Progenitor cell of endocrine pancreas (in vitro differentiated cells): ENCODE measurements at places on chromosomes 3 and 15.

- no peak for DNase-seq
Observed at GRCh38 chr3:183497313-183497712, 58.2 kb downstream of the KLHL6 start.

- no peak for DNase-seq
Observed at GRCh38 chr3:3276630-3277029, 97.1 kb upstream of the CRBN start.

DNA sequence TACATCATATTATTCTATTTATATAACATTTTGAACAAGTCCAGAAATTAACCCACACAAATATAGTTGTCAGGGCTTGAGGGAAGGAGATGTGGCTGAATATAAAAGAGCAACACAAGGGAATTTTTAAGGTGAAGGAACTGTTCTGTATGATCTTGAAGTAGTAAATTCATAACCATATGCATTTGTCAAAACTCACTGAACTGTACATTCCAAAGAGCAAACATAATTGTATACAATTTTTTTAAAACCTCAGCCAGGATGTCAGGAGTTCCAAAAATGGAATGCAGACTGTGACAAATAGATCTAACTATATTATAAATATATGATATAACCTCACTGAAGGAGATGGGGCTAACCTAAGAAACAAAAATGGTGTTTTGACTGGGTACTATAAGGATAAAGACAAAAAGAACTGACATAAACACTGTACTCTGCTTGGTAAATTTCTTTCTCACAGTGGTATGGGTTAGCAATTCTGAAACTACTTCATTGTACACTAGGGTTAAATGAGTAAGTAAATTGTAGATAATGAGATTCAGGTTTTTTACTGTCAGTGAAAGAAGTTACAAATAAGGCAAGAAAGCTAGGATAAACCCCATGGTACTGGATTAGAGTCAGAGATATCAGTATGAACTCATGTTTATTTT is 14.4 kb downstream of the GOLGB1 start:
- no peak for DNase-seq

DNA sequence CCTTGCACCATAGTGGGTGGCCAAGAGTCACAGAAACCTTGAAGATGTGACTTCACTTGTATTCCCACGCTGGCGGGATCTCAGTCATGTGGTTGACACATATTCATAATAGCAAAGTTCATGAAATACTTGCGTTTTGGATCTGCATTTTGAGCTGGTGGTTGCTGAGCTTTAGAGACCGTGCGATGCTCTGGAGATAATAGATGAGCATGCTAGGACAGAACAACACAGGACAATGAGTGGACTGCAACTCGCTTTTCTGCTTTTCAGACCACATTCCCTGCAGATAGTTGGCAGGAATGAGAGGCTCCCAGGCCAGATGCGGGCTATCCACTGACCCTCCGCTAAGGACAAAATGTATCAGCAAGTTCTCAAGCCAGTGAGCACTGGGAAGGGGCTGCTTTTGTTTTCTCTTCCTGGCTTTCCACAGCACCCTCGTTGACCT is 13.8 kb upstream of the STARD5 start:
- DNase-seq: no peak

GRCh38 chr3:17398959-17399551 is 343.4 kb downstream of the TBC1D5 start:
- DNase-seq: no peak

DNA sequence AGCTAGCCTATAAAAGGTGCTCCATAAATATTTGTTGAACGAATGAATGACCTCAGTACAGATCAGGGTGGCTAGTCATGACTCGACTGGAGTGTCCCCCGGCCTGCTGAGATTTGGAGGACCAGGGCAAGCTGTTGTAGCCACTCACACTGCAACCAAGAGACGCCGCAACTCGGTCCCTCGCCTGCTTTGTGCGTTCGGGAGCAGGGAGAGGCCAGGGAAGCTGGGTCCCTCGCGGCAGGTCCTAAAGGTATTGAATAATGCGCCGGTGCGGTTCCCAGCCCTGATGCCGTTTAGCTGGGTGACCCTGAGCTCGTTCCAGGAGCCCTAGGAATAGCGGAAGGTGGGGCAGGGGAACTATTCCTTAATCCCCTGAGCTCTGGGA is 1.8 kb downstream of the IGDCC4 start:
- DNase-seq: no peak

- DNase-seq: no peak
Observed at GRCh38 chr3:176554791-176555654, 642.3 kb downstream of the TBL1XR1 start.

DNA sequence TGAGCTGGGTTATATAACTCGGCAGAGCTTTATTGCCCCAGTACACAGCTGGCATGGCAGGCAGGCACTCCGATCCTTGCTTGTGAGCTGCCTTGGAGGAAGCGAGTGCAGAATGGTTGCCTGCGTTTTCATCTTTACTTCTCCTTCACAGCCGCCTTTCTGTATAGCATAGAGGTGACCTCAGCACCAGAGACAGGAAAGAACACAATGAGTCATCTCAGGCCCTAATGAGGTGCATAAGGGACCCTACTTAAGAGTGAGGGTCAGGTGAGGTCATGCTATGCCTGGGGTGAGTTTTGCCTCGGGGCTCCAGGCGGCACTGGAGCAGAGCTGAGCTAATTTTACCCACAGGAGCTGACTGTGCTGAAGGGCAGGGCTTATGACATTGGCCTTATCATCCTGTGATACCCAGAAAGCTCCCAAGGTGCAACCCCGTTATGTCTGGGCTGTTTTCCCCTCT is 43.5 kb downstream of the LPP start:
- DNase-seq: no peak

DNA sequence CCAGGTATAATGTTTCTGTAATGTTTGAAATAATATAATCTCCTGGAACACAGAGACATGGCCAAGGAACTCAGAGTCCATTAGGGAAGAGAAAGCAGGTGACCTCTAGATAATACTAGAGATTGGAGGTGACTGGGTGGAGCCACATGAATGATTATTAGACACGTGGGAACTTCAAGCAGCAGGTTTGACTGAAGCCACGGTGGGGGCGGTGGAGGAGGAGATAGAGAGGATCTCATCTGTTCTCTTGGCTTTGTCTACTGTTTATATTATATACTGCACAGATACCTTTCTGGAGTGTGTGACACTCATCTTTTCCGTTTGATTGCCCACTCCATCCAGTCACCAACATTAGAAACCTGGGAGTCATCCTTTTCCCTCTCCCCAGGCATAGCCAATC is 33.7 kb downstream of the KIF7 start:
- no peak for DNase-seq
